ENCODE measurements at places on chromosomes 7 and 10. TPM values are rescaled to one million over a fixed set of nuclear protein-coding genes. Genes with fewer than 3 reads are reported as not detected.

ADAM8 gene
- total RNA-seq, result not detected

RASA4B gene
- total RNA-seq, result 59.0 TPM

LEP gene
- not detected for total RNA-seq

BEND7 gene
- 7.1 TPM for total RNA-seq

BBS9 gene
- total RNA-seq, result 46.2 TPM

PDE1C gene
- total RNA-seq, result 26.4 TPM

MMP21 gene
- 0.21 TPM for total RNA-seq

PALD1 gene
- 21.6 TPM for total RNA-seq

SPDYE5 gene
- total RNA-seq, result not detected

MSS51 gene
- total RNA-seq, result 7.3 TPM

CFAP46 gene
- 0.91 TPM for total RNA-seq

- no peak for DNase-seq
These were observed 230.5 kb upstream of the MBL2 start for GRCh38 chr10:53003094-53003493.

DNA sequence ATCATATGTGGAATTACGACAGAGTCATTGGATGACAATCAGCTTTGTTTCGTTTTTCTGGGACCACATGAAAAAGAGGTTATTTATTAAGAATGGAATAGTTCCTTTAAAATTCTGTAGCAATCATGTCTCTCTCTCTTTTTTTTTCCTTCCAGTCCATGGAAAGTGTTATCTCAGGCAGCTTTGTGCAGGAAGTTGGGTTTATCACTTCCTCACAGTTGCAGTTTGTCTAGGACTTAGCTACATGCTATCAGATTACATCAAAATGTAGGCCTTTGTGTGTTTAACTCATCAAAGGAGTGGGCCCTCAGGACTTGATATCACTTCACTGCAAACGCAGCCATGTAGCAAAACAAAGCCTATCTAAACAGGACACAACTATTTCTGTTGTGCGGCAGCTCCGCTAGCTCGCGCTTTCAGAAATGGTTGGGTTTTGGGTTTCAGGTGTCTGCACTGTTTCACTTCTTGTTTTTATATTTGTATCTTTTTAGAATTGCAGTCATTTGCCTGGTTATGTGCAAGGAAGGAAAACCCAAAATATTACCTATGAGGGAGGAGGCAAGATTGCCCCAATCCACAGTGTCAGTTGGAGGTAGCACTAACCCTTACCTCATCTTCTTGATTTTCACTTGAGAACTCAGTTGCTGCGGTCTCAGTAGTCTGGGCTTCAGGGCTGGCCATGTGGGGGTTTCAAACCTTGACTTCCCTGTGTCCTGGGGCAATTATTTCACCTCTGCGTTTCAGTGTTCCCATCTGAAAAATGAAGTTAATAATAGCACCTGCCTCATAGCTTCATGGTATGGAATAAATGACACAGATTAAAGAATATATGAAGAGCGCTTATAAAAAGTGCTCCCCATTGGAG lies 66.7 kb downstream of the HHEX start:
- no peak for DNase-seq

GRCh38 chr7:107090457-107090856 lies 46.0 kb downstream of the PRKAR2B start:
- DNase-seq, result no peak

GRCh38 chr7:88669913-88670312 lies 89.6 kb upstream of the ZNF804B start:
- DNase-seq, result no peak

DNA sequence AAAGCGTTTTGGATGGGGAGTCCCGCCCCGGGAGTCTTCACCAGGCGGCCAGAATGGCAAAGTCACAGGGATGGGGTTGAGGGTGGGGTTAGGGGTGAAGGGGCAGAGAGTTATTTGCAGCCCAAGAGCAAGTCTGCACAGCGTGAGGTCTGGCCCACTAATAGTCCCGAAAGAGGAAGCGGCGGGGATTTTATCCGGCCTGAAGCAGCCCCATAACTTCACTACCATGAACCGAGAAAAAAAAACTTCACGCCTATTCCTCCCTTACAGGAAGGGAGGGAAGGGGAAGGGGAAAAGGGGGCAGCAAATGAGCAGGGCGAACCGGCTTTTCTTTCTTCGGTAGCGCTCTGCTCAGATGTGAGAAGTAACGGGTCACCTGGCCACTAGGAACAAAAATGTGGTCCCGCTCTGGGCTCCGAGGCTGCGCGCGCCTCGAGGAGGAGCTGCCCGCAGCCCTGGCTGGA lies 712 bp downstream of the ITPRIP start:
- no peak for DNase-seq

GRCh38 chr7:134945691-134946090 lies 40.6 kb upstream of the AGBL3 start:
- DNase-seq, result no peak

- DNase-seq, result no peak
These were observed 239.9 kb upstream of the ZNF32 start for GRCh38 chr10:43888586-43888985.

GRCh38 chr10:100873146-100873826 lies 39.5 kb upstream of the SLF2 start:
- no peak for DNase-seq

- no peak for DNase-seq
These were observed 47.1 kb downstream of the NXPH1 start for GRCh38 chr7:8480527-8480926.

DNA sequence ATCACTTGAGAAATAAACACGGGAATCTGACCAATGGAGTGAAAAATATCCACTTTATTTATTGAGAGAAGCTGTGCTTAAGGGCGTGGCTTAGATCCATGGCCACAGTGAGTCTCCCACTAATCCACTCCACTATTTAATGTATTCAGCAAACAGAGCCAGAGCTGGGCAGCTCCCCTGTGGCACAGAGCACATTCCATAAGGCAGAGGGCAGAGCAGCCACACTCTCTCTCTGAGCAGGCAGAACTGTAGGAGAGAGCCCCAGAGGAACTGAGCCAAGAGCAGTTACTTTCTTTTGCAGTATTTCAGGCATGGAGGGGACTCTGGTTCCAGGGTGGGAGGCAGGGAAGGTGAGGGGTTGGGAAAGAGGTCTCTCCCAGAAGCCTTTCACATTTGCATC lies 106.0 kb downstream of the GALNT17 start:
- DNase-seq, result peak; percentile 18

GRCh38 chr7:2892549-2892948 lies 48.4 kb upstream of the GNA12 start:
- no peak for DNase-seq
